Urinary bladder (tissue), 4 donors: ENCODE measurements at places on chromosomes 12 and 14. TPM values are rescaled to one million over a fixed set of nuclear protein-coding genes. Genes with fewer than 3 reads are reported as not detected.

The BCL2L14 gene
- total RNA-seq = 3.4 TPM

The PLD4 gene
- total RNA-seq = 6.8 TPM

DNA sequence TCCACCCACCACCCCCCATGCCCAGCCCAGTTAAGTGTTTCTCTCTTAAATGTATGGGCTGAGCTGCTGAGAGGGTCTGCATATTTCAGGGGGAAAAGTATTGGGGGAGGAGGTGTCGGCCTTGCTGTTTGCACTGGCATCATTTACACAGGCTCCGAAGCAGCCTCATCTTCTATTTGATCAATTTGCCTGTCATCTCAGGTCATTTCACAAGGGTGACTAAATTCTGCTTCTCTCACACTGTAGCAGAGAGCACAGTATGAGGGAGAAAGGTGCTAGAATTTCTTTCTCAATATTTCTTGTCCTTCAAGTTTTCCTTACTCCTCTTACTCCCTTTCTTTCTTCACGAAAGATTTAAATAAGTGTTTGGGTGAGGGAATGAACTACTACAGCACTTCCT lies 135.9 kb downstream of the AACS start:
- DNase-seq = no peak

DNA sequence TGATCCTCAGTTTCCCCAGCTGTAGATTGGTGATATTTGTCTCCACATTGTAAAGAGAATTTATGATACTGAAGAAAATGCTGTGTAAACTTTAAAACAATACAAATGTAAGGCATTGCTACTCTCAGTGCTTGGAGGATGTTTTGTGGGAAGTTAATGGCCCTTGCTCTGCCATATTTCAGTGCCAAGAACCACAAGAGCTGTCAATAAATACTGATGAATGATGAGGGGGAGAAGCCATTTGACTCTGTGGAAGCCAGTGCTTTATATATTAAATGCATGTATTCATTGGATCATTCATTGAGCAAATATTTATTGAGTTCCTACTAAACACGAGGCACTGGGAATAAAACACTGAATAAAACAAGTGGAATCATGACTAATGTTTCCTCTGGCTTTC lies 30.8 kb downstream of the CACNA1C start:
- no peak for DNase-seq

DNA sequence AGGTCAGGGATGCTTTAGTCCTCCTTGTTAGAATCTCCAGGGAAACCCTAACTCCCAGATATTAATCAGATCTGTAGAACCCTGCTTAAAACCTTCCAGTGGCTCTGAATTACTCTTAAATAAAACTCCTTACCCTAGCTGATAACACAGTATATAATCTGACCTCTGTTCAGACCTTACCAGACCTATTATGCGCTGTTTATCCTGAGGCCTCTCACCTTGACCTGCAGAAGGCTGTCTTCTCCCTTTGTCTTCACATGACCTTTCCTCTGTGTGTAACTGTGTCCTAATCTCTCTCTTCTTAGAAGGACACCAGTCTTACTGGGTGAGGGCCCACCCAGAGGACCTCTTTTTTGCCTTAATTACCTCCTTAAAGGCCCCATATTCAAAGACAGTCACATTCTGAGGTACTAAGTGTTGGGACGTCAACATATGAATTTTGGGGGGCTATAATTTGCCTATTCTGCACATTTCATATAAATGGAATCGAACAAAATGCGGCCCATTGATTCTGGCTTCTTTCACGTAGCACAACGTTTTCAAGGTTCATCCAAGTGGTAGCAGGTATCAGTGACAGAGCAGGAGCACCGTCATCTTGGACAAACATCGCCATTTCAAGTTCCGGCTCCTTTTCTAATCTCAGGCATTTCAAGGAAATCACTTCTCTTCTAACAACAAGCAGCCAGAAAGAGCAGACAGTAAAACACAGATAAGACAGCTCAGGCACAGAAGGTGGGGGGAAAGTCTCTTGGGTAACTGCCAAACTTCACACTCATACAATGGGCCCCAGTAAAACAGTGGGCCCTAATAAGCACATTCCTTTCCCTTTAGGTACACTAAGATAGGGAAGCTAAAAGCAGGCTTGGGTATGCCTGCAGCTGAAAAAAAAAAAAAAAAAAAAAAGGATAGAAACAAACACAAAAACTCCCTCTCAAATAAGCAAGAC lies 200.2 kb upstream of the NUDT4 start:
- DNase-seq = no peak

- DNase-seq = no peak
Measured at GRCh38 chr14:44662250-44662891, 155.3 kb upstream of the FSCB start.

GRCh38 chr14:83992857-83993256 lies 1537.1 kb upstream of the FLRT2 start:
- no peak for DNase-seq

- DNase-seq = no peak
Measured at GRCh38 chr12:97047361-97047760, 140.3 kb downstream of the NEDD1 start.

DNA sequence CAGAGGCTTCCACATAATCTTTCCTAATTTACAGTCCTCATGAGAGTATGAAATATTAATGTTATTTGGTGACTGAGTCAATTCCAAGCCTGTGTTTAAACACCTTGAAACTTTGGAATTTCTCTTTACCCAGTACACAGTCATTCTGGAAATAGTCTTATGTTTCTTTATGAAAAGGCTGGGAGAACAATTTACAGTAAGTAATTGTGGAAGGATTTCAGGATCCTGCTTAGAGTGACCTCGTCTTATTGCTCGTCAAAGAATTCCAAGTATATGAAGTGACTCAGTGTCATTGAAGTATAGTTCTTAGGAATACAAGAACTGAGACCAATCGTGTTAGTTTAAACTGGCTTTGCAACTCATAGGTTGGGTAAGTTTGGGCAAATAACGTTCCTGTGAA lies 634.2 kb downstream of the SLC16A7 start:
- no peak for DNase-seq

DNA sequence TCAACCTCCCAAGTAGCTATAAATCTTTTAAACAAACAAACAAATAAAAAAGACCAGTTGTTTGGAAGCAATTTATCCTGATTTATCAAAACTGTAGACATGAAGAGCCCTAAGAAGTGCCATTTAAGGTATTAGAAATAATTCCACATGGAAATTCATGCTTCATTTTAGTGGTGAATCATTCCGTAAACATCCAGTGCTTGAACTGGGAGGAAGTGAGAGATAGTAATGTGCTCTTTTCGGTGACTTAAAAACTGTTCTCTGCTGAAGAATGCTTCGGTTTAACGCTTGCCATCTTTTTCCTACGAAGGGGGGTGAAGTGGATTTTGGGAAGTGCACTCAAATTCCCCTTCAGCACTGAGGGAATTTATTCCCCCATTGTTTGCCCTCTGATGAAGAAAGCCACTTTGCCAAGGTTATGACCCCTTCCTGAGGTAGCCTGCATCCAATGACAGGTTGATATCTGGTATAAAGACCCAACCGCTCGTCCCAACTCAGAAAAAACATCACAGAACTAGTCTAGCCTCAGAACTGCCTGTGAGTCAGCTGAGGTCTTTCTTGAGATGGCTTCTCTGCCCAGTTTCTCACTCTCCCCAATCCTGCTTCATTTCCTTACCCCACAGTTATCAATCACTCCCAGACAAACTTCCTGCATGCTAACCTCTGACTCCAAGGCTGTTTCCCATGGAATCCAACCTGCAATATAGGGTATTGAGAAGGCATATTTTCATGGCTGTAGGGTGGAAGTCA lies 244.1 kb downstream of the AEBP2 start:
- no peak for DNase-seq

DNA sequence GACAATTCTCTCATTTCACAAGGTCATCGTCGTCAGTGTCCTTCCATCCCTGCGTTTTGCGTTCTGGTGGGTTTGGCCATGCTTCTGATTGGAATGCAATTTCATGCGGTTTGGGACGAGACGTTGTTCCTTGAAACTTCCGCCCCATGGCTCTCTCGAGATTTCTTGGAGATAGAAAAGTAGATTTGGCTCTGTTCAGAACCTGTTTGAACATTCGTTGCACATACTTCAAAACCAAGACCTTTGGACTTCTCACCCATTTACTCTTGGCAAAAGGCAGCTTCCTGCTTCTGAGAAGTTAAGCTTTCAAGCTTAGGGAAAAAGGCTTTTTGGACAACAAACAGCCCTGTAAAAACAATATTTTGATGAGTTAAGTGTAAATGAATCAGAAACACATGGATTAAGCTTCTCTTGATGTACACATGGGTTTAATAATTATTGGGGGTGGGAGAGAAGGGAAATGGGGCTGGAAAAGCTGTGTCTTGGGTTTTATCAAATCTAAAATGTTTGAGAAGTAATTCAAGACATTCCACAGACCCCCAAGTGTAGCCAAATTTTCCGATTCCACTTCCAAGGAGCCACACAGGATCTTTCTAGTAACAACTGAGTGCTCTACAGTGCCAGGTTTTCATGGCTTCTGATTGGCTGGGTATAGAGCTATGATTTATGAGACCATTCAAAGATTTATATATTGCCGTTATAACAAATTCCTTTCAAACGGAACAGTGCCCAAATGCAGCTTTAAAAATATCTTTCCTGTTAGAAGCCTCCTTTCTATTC lies 467.2 kb downstream of the MED13L start:
- DNase-seq = peak; percentile 64
